ENCODE measurements at places on chromosomes 6 and 20.

- DNase-seq, result no peak
These were observed 28.1 kb downstream of the KIF13A start for GRCh38 chr6:17959302-17959701.

- no peak for DNase-seq
These were observed 71.6 kb upstream of the LGSN start for GRCh38 chr6:63391203-63391970.

- DNase-seq, result no peak
These were observed 38.4 kb upstream of the PHACTR3 start for GRCh38 chr20:59565768-59566461.

- DNase-seq, result no peak
These were observed 185.9 kb downstream of the TRIM27 start for GRCh38 chr6:28737750-28738395.

GRCh38 chr20:63150911-63151531 is 64.9 kb downstream of the YTHDF1 start:
- no peak for DNase-seq

GRCh38 chr20:35232575-35232974 is 6.1 kb downstream of the MMP24 start:
- no peak for DNase-seq

- no peak for DNase-seq
These were observed at the start of gene PLA2G7 for GRCh38 chr6:46734867-46735719. TSS of gene PLA2G7 (minus strand) at chr6:46735375. CDS start at chr6:46722891, 12,484 bp downstream.

DNA sequence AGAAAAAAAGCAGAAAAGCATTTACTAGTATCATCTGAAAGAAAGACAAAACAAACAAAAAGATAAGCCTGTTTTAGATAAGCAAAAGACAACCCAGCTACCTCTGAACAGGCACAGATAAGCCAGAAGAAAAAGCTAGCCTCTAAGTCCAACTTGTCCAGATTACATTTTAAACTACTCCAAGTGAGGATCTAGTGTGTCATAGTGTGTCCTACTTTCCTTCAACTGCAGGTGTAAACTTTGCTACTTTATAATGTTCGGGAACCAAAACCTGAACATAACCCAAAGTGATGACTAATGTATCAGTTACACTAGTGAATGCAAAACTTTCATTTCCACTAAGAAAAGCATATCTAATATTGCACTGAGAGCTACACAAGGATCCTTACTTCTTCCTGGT is 19.5 kb downstream of the ADNP start:
- no peak for DNase-seq

GRCh38 chr20:5918856-5919625 is 31.3 kb downstream of the TRMT6 start:
- DNase-seq, result peak; percentile 32

DNA sequence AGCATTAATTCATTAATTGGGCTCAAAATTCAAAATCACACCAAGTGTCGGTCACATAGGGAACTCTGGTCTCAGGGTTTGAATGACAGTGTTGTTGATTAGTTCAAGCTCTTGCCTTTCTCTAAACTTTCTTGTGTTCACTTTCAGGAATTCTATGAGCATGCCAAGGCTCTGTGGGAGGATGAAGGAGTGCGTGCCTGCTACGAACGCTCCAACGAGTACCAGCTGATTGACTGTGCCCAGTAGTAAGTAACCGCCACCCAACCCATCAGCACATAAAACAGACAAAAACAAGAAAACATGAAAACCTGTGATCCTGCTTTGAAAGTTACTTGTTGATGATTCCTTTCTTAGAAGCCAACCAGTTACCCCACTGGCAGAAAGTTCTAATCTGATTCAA is 52.7 kb downstream of the GNAS start:
- no peak for DNase-seq

DNA sequence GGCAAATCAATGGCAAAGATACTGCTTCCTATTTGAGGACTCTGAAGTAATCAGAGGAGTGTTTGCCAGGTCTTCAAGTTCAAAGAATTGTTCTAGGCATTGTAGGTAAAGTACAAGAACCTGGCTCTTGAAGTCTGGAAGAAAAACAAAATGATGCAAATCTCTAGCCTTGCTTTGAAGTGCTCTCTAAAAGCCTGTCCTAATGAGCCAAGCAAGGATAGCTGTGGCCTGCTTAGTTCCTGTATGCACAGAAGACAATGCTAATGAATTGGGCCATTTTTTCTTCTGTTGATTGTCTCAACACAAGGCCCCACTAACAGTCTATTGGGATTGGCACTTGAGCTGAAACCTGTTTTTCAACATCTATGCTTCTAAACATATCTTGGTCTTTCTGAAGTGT is 165.0 kb upstream of the POU3F2 start:
- DNase-seq, result no peak

- no peak for DNase-seq
These were observed 22.5 kb upstream of the PRIM2 start for GRCh38 chr6:57294862-57295445.

GRCh38 chr6:124008000-124008987 is 204.6 kb downstream of the NKAIN2 start:
- DNase-seq, result no peak

DNA sequence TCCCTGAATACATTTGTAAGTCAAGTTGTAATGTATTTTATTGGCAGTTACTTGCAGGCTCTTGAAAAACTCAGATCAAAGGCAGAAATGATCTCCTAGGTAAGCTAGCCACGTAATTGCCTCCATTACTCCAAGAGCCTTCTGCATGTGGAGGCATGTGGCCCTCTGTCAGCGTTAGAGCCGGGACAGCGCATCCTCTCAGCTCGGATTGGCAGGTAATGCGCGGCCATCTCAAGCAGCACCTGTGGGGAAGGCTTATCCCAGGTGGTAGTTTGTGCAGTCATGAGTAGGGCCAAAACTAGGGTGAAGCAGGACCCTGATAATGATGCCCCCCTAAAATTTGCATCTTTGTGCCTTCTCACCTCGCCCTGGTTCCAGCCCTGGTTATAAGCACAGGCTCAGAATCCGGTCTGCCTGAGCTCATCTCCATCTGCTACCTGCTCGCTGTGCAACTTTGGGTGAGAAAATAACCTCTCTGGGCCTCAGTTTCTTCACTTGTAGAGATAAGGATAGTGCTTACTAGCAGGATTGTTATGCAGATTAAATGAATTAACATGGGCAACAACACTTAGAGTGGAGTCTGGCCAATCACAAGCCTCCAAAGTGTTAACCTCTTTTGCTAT is 157.5 kb upstream of the PMEPA1 start:
- DNase-seq, result no peak

- DNase-seq, result no peak
These were observed 148.1 kb downstream of the SCML4 start for GRCh38 chr6:107676042-107676441.

DNA sequence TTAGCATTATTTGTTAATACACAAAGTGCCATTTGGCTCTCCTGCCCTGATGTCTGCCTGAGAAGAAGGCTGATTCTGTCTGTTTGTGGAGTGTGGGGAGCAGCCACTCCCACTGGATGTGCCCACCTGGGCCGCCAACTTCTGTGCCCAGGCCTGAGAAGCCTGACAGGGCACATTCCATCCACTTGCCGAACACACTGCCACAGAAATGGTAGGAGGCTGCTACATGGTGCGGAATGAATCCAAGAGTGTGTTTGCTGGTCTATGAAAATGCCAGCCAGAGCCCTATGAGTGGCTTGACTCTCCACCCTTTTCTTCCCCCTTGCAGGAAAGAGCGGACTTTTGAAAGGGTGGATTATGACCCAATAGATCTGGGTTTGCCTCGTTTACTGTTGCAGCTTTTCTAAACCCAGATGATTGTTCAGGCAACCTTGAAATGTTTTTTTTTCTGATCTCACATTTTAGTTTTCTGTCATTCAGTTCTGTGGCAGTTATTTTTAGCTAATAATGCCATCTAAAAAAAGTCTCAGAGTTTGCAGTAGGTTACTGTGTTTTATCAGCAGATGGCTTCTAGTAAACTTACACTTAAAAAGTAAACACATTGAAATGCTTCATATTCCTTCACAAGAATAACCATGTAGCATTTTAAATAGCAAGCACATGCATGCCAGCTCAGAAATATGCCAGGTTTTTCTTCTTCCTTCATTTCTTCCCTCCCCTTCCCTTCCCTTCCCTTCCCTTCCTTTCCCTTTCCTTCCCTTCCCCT is 196.5 kb downstream of the SLC35F1 start:
- no peak for DNase-seq

GRCh38 chr6:30938730-30939129 is 2.0 kb upstream of the MUCL3 start:
- no peak for DNase-seq

- DNase-seq, result peak; percentile 74
These were observed 1.4 kb downstream of the CLIC1 start for GRCh38 chr6:31734821-31735406.

DNA sequence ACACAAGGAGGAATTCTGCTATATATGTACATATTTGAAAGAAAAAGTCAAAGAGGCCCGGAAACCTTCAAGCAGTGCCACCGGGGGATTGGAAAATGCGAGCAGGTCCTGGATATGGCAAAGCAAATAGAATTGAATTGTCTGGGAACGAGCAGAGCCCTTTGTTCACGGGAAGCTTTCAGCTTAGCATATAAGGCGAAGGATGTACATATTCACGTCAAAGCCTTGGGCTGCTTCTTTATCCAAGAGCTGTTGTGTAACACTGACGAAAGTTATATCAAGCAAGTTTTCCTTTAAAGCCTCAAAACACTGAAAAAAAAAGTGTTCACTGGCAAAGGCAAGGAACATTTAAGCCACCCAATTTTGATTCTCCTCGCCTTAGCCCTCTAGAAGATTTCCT is 171.0 kb downstream of the GPX5 start:
- no peak for DNase-seq

GRCh38 chr6:169661391-169661756 is 40.5 kb downstream of the WDR27 start:
- no peak for DNase-seq

DNA sequence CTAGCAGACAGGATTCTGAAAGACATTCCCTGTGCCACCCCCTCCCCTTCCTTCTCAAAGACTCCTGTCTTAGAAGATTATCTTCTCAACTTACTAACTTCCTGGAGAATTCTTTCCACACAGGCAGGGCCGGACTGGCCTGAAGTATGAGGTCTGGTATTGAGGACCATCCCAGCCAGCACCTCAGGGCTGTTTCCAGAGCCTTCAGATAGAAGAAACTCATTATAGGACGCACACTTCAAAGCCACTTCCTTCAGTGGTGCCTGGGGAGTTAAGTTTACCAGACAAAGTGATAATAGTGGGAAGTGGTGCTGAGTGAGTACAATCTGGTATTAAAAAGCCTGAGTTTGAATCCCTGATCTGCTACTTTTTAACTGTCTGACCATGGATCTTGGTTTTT is 15.6 kb downstream of the KCNS1 start:
- DNase-seq, result no peak

- no peak for DNase-seq
These were observed 546.3 kb upstream of the CITED2 start for GRCh38 chr6:139920776-139921100.

All from activated CD4-positive, alpha-beta memory T cell treated with anti-CD3 and anti-CD28 coated beads, Interleukin-2, amount 10 ng/mL, durations not matched to agents 7 days and 5 days (primary cell).